ENCODE measurements at places on chromosomes 4 and X. TPM values are rescaled to one million over a fixed set of nuclear protein-coding genes. Genes with fewer than 3 reads are reported as not detected.

WDR17 gene
- 1.8 TPM for total RNA-seq

CFP gene
- total RNA-seq = 1.3 TPM

MAD2L1 gene
- total RNA-seq = 85.4 TPM

CLDN22 gene
- total RNA-seq = not detected

AMER1 gene
- 3.6 TPM for total RNA-seq

CCNB3 gene
- total RNA-seq = 0.38 TPM

PNMA6A gene
- total RNA-seq = 1.2 TPM

ANK2 gene
- 0.63 TPM for total RNA-seq

TEX11 gene
- not detected for total RNA-seq

LRP2BP gene
- 0.44 TPM for total RNA-seq

ANXA3 gene
- 0.21 TPM for total RNA-seq

MAOB gene
- total RNA-seq = not detected

PLP1 gene
- not detected for total RNA-seq

NR3C2 gene
- 3.1 TPM for total RNA-seq

TMEM150C gene
- not detected for total RNA-seq

HPGD gene
- total RNA-seq = 2.0 TPM
